ENCODE measurements at places on chromosomes 4 and X. TPM values are rescaled to one million over a fixed set of nuclear protein-coding genes. Genes with fewer than 3 reads are reported as not detected.

Gene MAGEA12
- not detected for total RNA-seq

Gene GAGE12J
- not detected for total RNA-seq

- H3K4me3 ChIP-seq = peak overlapping the region; percentile 28
- H3K27ac ChIP-seq = peak overlapping the region; percentile 76
- no peaks in the 10 kb centered on the region for H3K27me3 ChIP-seq
- no peaks in the 10 kb centered on the region for H3K36me3 ChIP-seq
Measured at GRCh38 chr4:113435893-113436292, 325.6 kb downstream of the CAMK2D start.

DNA sequence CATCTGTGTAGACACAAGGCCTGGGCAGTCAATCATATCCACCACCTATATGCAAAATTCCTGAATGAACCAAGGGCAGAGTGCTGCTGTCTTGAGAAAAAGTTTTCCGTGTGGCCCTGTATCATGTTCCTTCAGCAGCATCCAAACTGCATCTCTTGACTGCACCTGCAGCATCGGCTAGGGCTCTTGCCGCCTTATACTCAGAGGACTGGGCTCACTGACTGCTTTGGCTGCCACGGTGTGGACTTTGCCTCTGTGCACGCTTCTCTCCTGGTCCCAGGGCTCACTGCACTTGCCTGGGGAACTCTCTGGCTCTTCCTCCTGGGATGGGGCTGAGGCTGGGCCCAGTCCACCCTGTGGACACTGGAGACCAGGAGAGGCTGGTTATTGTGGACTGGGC lies 39.5 kb upstream of the STS start:
- H3K36me3 ChIP-seq = peaks cover 5% of the 10 kb centered on the region
- H3K27me3 ChIP-seq = no peaks in the 10 kb centered on the region
- H3K27ac ChIP-seq = no peak overlapping the region
- H3K4me1 ChIP-seq = peaks cover 14% of the 10 kb centered on the region

DNA sequence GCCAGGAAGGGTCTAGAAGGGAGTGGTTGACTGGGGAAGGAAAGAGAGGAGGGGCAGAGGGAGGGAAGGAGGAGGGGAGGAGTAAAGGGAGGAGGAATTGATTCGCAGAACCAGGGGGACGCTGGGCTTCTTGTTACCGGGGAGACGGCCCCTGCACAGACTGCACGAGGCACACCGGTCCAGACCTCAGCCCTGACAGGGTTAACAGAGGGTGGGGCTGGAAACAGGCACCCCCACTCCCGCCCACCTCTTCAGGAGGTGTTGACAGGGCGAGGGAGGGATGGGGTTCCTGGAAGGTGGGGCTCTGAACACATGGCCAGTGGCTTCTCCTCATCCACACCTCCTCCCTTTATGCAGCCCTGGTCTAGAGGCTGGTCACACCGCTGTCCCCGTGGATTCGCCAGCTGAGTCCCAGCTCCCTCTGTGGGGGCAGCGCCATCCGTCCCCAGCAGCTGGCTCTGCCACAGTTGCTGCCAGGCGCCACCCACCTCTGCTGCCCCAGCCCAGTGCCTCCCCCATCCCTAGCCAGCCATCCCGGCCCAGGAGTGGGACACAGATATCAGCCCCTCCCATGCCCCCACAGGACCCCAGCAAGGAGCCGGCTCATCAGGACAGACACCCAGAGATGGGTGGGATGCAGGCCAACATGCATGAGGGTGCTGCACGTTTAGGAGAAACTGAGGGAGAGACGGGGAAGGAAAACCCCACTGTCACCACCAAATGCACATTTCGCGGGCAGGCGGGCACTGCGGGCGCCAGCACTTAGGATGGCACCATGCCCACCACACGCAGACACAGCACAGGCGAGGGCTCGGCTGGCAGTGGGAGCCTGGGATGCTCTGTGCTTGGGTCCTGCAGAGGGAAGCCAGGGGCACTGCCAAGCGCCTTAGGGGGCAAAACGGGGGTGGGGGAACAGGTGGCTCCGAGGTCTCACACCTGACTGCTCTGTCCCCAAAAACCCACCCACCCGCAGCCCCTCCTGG lies 87.6 kb downstream of the ABLIM2 start:
- H3K4me3 ChIP-seq = peak overlapping the region; percentile 65
- H3K36me3 ChIP-seq = peaks cover 40% of the 10 kb centered on the region
- DNase-seq = peak; percentile 87
- peak overlapping the region; percentile 99 for H3K27ac ChIP-seq

- H3K27me3 ChIP-seq = no peaks in the 10 kb centered on the region
- no peaks in the 10 kb centered on the region for H3K4me1 ChIP-seq
- peaks cover 19% of the 10 kb centered on the region for H3K36me3 ChIP-seq
- no peak overlapping the region for H3K4me3 ChIP-seq
Measured at GRCh38 chr4:15598644-15599043, 56.5 kb downstream of the FBXL5 start.

- H3K36me3 ChIP-seq = no peaks in the 10 kb centered on the region
- no peak overlapping the region for H3K27ac ChIP-seq
- H3K4me1 ChIP-seq = peaks cover 9% of the 10 kb centered on the region
- no peaks in the 10 kb centered on the region for H3K27me3 ChIP-seq
Measured at GRCh38 chr4:16715482-16715881, 183.0 kb downstream of the LDB2 start.

All from A673 (cell line).